ENCODE measurements at places on chromosomes 7 and 10.
A peak's percentile ranks its signal among the peaks of the same experiment; 100 is the strongest.

- DNase-seq = no peak
Measured at GRCh38 chr10:2631557-2632205, 435.7 kb upstream of the PFKP start.

GRCh38 chr10:7605565-7606295, 61.0 kb downstream of the ITIH5 start:
- DNase-seq = no peak

DNA sequence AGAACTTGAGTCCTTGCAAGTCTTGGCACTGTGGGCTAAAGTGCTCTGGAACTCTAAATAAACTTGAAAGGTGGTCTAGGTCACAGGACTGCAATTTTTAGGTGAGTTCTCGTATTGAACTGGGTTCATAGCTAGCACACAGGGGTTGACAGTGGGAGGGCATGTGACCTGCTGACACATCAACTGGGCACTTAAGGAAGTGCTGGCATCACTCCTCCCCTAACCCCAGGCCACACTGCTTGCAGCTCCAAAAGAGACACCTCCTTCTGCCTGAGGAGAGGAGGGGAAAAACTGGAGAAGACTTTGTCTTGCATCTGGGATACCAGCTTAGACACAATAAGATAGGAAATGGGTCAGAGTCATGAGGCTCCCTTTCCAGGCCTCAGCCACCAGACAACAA, 38.0 kb upstream of the AASS start:
- DNase-seq = no peak

DNA sequence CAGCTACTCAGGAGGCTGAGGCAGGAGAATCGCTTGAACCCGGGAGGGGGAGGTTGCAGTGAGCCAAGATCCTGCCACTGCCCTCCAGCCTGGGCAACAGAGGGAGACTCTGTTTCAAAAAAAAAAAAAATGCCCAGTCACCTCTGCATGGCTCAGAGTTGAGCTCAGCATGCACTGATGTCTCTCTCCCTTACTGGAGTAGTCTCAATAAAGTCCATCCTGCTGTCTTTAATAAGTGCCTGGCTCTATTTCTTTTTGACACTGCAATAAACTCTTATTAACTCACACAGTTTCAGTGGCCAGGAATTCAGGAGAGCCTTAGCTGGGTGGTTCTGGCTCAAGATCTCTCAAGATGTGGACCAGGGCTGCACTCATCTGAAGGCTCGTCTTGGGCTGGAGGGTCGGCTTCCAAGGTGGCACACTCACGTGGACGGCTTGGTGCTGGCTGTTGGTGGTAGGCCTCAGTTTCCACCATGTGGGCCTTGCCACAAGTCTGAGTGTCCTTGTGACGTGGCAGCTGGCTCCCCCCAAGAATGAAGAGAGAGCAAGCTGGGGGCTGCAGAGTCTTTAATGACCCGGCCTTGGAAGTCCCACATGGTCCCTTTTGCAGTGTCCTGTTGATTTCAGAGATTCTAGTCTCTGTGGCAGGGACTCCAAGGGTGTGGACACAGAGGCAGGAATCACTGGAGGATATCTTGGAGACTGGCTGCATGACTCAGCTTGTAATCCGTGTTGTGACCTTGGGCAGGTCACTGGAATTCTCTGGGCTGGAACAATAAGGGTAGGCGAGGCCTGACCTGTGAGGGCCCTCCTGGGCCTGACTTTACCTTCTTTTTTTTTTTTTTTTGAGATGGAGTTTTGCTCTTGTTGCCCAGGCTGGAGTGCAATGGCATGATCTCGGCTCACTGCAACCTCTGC, 85.9 kb upstream of the KMT2C start:
- DNase-seq = no peak

- DNase-seq = peak; percentile 83
Measured at GRCh38 chr10:72331575-72332422, 22.9 kb downstream of the DNAJB12 start.

DNA sequence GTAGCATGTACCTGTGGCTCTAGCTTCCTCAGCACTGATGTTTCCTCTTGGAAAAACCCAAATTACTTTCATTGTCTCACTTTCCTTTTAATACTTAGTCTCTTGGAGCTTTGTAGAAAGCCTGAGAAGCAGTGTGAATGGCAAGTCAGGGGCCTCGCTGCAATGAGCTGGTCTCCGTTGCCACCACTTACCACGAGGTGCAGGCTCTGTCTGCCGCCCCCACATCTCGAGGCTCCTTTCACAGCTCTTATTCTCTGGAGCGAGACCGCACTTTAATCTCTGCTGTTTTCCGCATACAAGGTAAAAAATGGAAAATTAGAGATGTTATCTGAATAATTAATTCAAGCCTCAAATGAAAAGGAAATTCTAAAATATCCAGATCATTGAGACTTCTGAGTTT, 186.2 kb downstream of the HECW1 start:
- DNase-seq = no peak

GRCh38 chr10:93149761-93150160, 76.1 kb downstream of the CYP26A1 start:
- no peak for DNase-seq

- DNase-seq = no peak
Measured at GRCh38 chr7:95951531-95951930, 179.2 kb downstream of the DYNC1I1 start.

GRCh38 chr10:78301481-78301880, 267.8 kb downstream of the RPS24 start:
- no peak for DNase-seq

GRCh38 chr10:12063483-12063818, 5.3 kb upstream of the DHTKD1 start:
- DNase-seq = no peak

DNA sequence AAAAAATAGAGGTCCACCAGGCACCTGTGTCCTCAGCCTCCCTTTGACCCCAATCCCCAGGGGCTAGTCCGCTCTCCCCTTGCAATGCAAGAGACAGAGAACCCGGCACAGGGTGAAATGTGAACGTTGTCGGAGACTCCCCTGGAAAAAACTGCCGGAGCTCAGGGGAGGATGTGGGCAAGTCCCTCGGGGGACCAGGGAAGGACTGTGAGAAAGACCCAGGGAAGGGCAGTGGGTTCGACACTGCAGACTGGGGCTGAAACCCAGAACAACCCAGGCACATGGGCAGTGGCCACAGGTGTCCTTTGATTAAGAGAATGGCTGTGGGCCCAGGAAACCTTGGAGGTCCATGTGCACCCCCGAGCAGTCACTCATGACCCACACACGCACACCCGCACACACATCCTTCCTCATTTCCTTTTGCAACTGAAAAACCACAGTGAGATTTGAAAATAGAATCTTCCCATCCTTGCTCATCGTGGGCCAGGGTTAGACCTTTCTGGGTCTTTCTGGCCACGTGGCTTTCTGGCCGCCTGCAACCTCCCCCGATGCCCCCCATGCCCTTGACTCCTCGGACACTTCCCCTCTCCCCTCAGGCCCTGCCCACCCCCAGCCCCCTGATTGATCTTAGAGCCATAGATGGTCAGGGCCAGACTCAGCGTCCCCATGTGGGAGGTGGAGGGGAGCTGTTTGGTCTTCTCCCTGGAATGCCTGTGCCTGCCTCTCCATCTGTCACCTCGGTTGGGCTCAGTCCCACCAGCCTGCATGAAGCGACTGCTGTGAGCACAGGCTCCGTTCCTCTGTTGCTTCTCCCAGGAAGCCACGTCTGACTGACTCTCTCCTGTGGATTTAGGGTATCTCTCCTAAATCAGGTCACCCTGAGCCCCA, 7.9 kb downstream of the LAT2 start:
- DNase-seq = no peak

- DNase-seq = no peak
Measured at GRCh38 chr7:1912593-1913465, 242.8 kb downstream of the ELFN1 start.

DNA sequence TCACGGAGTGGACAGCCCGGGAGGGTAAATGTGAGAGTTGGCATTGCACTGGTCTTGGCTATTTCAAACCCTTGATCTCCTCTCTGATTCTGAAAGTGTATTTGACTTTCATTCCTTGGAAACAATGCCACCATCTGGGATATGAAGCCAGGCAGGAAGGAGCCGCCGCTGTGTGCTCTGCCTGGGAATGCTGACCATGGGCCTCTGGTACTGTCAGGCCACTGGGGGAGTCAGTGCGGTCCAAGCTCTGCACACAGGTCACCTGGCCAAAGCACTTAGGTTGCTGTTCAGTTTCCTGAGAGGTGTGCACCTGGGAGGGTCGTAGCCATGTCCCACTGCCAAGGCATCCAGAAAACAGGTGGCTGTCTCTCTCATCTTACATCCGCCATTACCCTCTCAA, 68.5 kb upstream of the SHH start:
- no peak for DNase-seq

- DNase-seq = no peak
Measured at GRCh38 chr10:557792-558328, 131.6 kb downstream of the DIP2C start.

- DNase-seq = no peak
Measured at GRCh38 chr7:79452495-79453265, 787 bp downstream of the MAGI2 start.

GRCh38 chr10:121831777-121832176, 96.1 kb downstream of the ATE1 start:
- no peak for DNase-seq

DNA sequence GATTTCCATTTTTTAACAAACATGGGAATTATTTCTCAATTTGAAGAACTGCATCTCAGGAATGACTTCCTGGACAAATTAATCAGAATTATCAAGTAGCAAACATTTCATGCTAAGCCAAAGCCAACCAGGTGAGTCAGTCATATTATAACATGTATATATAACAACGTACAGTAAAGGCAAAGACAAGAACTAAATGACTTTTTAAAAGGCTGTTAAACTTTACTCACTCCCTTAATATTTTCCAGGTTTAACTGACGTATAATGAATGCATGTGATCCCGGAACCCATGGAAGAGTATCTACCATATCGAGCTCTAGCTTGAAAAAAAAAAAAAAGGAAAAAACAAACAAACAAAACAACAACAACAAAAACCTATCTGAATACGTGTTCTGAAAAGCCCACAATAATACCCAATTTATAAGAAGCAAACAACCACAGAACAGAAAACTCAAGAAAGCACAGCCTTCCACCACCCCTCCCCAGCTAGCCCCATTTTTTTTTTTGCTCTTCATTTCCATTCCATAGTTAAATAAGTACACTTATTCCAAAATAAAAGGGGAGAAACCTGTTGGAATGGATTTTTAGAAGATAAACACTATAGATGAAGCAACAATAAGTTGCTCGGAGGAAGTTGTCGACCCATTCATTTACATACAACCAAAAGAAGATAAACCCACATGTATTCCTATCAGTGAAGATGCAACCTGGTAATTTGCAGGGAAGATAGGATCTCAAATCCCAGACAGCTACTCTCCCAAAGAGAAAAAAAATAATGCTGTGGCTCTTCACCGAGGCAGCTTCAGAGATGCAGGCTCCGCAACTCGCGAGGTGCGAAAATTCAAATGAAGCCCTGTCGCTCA, 537 bp downstream of the NAPEPLD start:
- no peak for DNase-seq

- no peak for DNase-seq
Measured at GRCh38 chr7:8151161-8151725, 110.7 kb downstream of the ICA1 start.

DNA sequence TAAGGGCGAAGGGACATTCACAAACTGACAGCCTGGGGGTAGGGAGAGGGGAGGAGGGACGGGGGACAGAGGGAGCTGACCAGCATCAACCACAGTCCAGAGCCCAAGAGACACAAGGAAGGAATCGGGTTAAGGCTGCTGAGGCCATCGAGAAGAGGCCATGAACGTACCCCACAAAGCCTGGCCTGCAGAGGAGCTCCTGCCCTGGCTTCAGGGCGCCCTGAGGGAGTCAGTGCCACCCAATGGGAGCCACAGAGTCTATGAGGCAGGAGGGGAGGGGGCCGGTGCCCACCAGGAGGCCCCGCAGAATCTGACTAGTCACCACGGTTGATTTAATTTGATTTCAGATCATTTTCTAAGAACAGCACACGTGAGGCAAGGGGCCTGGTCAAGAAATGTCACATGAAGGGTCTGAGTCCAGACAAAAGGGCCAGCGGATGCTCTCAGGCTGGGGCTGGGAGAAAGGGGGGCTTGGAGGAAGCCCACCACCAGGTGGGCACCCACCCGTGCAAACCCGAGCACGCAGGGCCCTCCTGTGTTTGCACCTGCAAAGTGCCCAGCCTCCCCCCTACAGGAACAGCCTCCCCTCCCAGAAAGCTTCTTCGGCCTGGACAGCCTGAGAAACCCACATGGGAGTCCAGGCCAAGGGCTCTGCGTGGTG, 40.4 kb downstream of the CAMK2B start:
- DNase-seq = no peak

GRCh38 chr7:107661081-107661864, 645 bp downstream of the SLC26A4 start:
- peak; percentile 27 for DNase-seq

- DNase-seq = no peak
Measured at GRCh38 chr10:33258967-33259366, 75.5 kb downstream of the NRP1 start.

GRCh38 chr10:75040576-75040975, 70.9 kb upstream of the SAMD8 start:
- no peak for DNase-seq

GRCh38 chr7:44222776-44223261, 22.0 kb downstream of the YKT6 start:
- DNase-seq = no peak

Measured in activated CD8-positive, alpha-beta memory T cell treated with anti-CD3 and anti-CD28 coated beads, Interleukin-2, amount 50 U/mL, for 4 hours (primary cell).